Progenitor cell of endocrine pancreas (in vitro differentiated cells): ENCODE measurements at places on chromosomes 2 and 18.
A peak's percentile ranks its signal among the peaks of the same experiment; 100 is the strongest.

GRCh38 chr2:127106457-127106990, 430 bp downstream of the BIN1 start:
- no peak for DNase-seq

DNA sequence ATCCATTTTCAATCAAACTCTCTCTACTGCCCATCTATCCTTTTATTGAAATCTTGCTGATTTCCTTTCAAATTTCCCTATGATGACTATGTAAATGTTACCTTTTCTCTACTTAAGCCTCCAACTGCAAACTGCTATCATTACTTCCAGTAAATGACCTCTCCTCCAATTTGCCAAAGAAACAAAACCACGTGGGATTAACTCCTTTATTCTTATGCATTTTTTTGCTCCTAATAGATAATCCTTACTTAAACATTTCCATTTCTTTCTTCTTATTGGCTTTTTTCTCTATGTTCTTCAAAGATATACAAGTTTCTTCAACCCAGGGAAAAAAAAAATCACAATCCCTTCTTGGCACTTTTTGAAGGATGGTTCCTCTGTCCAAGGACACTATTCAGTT, 61.2 kb downstream of the CCDC88A start:
- no peak for DNase-seq

DNA sequence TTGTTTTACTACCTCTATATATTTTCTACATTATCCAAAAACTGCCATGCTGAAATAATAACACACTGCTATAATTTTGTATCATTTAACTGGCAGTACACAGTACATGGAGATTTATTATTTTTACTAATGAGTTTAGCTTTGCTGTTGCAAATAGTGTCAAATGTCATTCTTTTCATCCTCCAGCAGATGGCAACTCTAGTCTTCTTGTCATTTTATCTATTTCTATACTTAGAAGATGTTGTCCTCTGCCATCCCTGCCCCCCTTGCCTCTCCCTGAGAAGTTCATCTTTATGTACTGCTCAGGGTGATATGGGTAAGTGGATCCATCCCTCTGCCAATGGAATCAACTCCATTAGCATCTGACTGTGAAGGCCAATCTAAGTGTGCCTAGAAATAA, 21.7 kb upstream of the LRRTM1 start:
- DNase-seq: no peak

DNA sequence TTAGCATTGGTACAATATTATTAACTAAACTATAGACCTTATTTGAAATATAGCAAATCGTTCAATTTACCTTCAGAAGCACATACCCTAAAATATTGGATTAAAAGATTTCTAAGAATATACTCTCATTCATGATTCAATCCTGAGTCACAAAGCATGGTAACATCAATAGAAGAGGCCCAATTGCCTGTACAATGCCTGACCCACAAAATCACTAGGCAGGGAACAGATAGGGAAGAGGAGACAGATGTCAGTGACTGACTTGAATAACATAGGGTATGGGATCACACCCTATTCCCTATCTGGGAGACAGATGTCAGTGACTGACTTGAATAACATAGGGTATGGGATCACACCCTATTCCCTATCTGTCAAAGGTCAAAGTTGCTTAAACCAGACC, 611.6 kb upstream of the VRK2 start:
- no peak for DNase-seq

GRCh38 chr2:20584399-20585358, 66.2 kb downstream of the HS1BP3 start:
- peak; percentile 50 for DNase-seq

- DNase-seq: no peak
Measured at GRCh38 chr2:239544143-239544917, 143.5 kb upstream of the HDAC4 start.

- DNase-seq: no peak
Measured at GRCh38 chr18:24373328-24373727, 24.3 kb downstream of the OSBPL1A start.

GRCh38 chr2:168552450-168552856, 96.4 kb downstream of the CERS6 start:
- DNase-seq: no peak

GRCh38 chr2:149489452-149489851, 98.1 kb downstream of the MMADHC start:
- DNase-seq: no peak

DNA sequence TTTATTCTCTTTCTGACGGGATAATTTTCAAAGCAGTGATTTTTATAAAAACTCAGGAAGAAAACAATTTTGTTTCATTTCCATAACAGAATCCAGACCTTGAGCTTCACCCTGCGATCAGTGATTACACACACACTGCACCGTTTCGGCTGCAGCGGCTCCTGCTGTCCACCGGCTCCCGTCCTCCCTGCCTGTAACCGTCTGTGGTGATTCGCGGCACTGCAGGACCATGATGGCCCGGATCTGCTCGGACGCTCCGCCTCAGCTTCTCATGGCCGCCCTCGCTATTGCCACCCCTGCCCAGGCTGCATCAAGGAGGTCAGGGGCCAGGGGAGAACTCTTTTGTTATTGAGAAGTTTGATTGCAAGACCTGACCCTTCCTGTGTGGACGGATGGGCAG, 246.1 kb downstream of the TWIST2 start:
- DNase-seq: no peak

DNA sequence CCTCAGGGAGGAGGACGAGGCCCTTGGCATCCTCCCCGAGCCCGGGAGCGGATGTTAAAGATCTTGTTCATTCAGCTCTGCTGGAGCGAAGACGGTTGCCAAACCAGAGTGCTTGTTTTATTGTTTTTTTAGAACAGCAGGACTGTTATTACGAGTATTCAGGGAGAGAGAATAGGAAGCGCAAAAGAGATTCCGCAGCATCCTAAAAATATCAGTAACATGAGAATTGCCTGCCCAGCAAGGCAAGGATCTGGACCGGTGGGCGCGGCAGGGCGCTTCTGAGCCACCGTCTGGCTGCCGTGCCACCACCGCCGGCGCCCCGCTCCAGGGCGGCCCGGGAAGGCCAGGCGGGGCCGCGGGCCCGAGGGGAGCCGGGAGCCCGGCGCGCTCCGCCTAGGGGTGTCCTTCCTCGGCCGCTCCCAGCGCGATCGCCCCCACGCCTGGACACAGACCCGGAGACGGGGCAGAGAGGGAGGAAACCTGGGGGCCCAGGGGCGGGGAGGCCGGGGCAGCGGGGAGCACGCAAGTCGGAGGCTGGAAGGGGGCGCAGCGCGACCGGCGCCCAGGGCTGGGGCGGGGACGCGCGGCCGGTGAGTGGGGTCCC, 843 bp downstream of the CYS1 start:
- peak; percentile 31 for DNase-seq

GRCh38 chr18:6752202-6752860, 22.8 kb downstream of the ARHGAP28 start:
- no peak for DNase-seq

DNA sequence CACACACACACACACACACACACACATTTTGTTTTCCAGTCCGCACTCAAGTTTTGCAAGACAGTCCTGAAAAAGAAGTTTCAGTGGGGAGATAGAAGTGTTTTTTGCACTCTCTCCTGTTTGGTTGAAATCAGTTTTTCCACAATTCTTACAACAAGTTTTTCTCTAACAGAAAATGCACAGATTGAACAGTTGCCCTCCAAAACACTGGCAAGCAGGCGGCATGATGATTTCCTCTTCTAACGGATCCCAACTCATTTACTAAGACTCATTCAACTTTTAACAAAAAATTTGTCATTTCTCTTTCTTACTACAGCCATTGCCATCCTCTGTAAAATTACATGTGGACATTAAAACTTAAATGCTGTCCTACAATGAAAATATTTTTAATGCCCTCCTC, 117.6 kb upstream of the DTNA start:
- no peak for DNase-seq

DNA sequence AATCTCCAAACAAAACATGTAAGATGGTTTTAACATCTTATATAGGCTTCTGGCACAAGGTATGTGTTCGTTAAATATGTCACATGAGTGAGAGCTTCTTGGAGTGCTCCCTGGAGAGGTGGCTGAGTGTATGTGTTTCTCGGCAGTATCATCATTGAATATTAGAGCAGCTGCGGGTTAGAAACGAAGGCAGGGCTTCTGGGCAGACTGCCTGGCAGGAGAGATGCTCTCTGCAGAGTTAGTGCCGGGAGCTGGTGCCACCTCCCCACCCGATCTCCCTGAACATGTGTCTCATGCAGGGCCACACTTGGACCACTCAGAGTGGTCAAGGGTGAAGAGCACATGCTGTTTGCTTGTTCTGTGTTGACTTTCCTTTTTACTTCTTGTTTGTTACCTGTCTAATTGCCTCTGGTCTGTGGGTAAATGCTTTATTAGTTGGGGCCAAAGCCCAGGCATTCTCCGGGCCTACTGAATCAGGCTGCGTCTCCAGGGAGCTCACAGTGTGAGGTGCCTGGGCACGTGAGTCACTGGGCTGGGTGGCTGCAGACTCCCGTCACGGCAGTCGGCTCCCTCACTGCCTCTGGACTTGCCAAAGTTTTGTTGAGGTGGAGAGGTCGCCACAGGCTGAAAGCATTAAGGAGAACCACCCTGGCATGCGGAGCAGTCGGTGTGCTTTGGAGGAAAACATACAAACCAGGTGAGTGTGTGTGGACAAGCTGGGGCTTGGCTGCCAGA, 246.6 kb downstream of the FHOD3 start:
- DNase-seq: no peak

DNA sequence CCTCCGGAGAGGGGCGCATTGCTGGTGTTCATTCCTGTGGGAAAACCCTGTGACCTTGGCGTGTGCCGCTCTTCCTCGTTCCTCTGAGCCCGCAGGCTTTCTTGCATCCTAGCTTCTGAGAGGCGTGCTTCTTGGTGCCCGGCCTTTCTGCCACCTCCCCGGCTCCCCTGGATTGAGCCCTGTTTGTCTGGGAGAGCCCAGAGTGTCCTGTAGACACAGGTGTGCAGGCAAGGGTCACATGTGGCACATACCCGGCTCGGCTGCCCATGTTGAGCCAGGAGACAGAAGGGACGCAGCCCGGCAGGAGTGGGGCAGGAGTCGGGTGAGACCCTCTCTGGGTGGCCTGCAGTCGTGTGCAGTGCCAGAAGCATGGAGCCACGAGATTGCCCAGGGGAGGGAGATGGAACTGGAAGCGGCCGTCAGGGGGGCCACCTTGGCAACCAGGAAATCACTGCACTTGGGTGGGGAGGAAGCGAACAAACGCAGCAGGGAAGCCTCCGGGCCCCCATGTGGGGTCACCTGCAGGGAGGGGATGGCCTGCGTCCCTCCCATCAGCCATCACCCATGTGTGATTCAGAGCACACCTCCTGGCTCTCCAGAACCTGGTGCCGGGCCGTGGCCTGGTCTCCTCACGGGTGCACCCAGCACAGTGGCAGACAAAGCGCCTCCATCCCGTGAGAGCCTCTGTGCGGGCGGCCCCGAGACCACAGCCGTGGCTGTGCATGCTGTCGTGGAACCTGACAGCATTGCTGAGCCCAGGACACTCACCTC, 92.9 kb downstream of the SH3BP4 start:
- DNase-seq: no peak

DNA sequence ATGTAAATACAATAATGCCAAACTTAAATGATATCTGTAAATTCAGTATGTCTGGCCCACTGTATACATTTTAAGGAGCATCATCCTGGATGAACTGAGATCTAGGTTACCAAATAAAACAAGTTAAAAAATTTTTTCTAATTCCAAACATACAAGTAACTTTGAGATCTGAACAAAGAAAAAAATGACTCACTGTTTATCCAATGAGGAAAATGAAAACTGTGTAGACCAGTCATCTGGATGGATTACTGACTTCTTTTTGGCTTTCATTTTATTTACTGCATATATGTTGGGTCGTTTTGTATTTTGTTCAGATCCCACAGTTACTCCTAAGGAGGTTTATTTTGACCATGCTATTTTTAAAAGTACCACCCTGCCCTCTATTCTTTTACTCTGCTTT, 189.8 kb downstream of the RBM43 start:
- DNase-seq: no peak

DNA sequence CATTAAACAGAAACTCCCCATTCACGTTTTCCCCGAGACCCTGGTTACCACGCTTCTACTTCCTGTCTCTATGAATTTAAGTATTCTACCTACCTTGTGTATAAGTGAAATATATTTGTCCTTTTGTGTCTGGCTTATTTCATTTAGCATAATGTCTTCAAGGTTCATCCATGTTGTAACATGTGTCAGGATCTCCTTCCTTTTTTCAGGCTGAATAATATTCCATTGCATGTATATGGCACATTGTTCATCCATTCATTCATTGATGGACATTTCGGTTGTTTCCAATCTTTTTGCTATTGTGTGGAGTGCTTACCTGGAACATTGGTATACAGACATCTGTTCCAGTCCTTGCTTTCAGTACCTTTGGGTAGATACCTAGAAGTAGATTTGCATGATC, 18.2 kb upstream of the CABYR start:
- DNase-seq: no peak

GRCh38 chr2:85828725-85829124, 60.1 kb downstream of the ST3GAL5 start:
- DNase-seq: no peak

GRCh38 chr2:48601349-48601748, 16.3 kb upstream of the GTF2A1L start:
- DNase-seq: no peak

- no peak for DNase-seq
Measured at GRCh38 chr18:1090758-1091157, 186.1 kb downstream of the ADCYAP1 start.

GRCh38 chr18:62717169-62717924, 2.0 kb downstream of the PHLPP1 start:
- no peak for DNase-seq

GRCh38 chr18:24417480-24417879, 9.0 kb upstream of the IMPACT start:
- DNase-seq: no peak
